ENCODE measurements at places on chromosomes 5 and 9.

DNA sequence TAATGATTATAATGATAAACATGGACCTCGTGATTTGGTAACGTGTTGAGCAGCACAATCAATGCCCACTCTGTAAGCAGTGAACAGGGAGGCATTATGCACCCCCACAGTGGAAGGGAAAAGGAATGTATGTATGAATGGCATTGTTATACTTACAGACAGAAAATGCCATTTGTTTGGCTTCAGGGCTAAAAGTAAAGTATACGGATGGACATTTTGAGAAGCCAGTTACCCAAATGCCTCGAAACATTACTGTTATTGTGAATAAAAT, 260.2 kb upstream of the PPP1R2B start:
- DNase-seq = no peak

DNA sequence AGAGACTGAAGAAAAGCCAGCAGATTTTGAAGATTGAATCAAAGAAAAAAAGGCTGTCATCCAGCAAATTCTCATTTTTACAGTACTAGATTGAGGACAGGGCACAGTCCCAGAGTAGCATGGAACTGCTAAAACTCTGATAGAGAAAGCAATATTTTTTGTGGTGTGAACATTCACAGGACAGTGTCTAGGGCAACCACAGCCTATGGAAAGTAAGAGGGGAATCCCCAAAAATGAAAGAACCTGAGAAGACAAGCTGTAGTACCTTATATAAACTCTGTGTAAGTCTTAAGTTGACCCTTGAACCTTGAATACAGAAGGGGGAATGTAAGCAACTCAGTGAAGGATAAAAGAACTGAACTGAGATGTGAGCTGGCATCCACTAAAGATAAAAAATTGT, 540.3 kb downstream of the HINT1 start:
- DNase-seq = no peak

DNA sequence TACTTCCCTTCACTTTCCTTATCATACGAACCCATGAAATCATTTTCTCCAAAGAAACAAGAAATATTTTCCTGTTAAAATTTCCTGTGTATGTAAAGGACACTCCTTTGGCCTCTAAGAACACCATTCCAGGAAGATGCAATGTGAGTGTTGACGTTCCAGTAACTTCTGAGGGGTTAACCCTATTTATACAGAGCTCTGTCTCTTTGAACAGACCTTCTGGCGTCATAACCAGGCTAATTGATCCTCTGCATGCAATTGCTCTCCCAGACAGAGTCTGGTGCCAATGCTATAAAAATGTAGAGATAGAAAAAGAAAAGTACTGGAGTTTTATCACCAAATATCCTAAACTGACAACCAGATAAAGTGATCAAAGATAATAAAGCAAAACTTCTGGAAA, 218.5 kb downstream of the TLE1 start:
- no peak for DNase-seq

DNA sequence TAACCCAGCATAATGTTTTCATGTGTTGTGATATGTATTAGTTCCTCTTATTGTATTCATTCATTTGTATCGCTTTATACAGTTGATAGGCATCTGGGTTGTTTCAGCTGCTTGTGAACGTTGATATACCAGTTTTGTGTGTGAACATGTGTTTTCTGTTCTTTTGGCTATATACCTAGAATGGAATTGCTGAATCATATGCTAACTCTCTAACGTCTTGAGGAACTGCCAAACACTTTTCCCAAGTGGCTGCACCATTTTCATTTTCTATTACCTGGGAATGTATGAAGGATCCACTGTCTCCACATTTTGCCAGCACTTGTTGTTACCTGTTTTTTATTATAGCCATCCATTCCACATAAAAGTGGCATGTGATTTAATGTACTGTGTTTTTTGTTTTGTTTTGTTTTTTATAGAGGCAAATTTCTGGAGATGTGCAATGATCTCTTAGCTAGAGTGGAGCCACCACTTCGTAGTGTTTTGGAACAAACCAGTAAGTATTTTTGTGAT, 34.6 kb downstream of the HSPA4 start:
- no peak for DNase-seq

- DNase-seq = no peak
Measured at GRCh38 chr5:109253262-109253661, 156.5 kb downstream of the PJA2 start.

- DNase-seq = no peak
Measured at GRCh38 chr5:18334949-18335348, 700.7 kb downstream of the TAF11L14 start.

- no peak for DNase-seq
Measured at GRCh38 chr5:91928754-91929521, 545.8 kb upstream of the ARRDC3 start.

GRCh38 chr5:150139334-150139733, 16.3 kb downstream of the PDGFRB start:
- DNase-seq = no peak

- DNase-seq = peak; percentile 69
Measured at GRCh38 chr5:111756581-111757354, at the start of gene NREP. Gene NREP, minus strand, starts transcription at chr5:111757194. Its CDS starts 1,422 bp downstream, at chr5:111755772.

DNA sequence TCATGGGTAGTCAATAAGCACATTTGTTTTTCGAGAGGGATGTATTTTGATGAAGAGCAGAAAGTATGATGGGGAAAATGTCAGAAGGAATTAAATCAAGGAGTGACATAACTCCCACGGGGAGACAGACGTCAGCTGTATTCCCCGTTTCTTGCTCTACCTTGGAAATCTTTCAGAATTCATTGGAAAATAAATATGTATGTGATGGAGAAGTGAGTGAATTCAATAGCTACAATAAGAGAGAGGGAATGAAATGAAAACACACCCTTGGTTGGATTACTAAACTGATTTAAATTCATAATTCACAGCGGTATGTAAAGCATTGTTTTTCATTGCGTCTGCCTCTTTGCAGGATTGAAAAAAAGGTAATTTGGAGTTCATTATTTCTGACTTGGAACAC, 209.7 kb upstream of the KLF4 start:
- DNase-seq = no peak

DNA sequence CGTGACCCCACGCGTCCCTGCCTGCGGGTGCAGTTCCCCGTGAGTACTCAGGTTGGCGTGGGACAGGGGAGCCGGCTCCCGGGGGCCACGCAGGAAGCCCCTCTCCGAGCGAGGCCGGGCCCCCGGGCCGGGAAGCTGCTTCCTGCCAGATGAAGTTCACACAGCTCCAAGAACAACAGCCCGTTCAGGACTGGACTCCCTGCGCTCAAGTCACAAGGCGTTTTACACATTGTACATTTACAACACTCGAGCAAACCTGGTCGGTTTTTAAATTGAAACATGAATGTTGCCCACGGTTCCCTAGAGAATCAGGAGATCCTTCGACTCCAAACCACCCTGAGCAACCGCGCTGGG, 22.4 kb downstream of the SLC9A3 start:
- no peak for DNase-seq

DNA sequence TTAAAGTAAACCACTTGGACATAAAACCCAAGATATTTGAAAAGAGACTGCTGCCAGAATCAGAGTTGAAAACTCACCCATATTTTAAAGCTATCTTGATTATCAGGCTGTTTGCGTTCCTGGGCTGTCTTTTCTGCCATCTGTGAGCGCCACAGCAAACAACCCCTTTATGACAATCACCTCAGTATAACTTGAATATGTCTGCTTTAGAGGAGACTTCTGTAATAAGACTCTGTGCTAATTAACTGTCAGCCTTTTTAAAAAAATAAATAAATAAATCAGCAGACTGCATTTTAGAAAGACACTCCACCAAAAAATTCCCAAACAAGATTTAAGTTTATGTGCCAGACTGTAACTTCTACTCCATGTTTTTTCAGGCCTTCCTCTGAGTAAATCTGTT, 375.7 kb upstream of the CCNH start:
- DNase-seq = no peak

GRCh38 chr5:133967124-133967523, 1.3 kb downstream of the C5orf15 start:
- DNase-seq = no peak

- DNase-seq = no peak
Measured at GRCh38 chr9:38243993-38244392, 148.5 kb upstream of the ALDH1B1 start.

- DNase-seq = no peak
Measured at GRCh38 chr9:37899041-37899440, 4.9 kb downstream of the SLC25A51 start.

GRCh38 chr5:92019376-92019990, 636.4 kb upstream of the ARRDC3 start:
- no peak for DNase-seq

GRCh38 chr5:122492675-122493074, 180.6 kb downstream of the SNCAIP start:
- no peak for DNase-seq

DNA sequence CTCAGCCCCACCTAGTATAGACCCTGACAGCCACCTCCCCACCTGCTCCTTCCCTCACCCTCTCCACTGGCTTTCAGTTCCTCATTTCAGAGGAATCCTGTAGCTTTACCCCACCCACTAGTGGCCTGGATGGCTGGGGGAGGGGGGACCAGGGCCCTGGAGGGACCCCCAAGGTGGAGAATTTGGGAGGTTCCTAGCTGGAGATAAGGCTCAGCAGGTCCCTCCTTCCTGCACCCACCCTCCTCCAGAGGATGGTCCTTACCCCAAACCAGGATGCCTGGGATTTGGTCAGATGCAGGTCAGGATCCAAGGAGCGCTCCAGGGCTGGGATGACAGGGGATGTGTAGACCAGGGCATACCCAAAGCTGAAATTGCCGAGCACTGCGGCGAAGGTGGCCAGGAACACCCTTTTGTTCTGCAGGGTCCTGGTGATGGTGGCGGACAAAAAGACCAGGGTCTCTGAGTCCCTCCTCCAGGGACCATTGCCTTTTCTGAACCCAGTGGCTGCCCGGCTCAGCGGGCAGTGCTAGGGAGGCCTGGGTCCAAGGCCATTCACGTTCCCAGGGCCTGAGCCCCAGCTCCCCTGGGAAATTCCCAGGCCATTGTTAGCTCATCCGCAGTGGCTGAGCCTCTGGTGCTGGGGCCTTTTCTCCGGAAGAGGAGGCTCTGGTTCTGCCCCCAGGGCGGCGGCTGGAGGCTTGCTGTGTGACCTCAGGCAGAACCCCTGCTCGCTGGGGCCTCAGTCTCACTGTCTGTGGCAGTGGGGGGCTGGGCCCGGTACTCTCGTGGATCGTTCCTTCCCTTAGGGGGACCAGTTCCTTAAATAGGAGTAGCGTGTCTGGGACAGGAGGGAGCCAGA, 678 bp downstream of the SLC2A6 start:
- no peak for DNase-seq

GRCh38 chr5:178145965-178146820, 7.5 kb downstream of the NHP2 start:
- DNase-seq = peak; percentile 88

DNA sequence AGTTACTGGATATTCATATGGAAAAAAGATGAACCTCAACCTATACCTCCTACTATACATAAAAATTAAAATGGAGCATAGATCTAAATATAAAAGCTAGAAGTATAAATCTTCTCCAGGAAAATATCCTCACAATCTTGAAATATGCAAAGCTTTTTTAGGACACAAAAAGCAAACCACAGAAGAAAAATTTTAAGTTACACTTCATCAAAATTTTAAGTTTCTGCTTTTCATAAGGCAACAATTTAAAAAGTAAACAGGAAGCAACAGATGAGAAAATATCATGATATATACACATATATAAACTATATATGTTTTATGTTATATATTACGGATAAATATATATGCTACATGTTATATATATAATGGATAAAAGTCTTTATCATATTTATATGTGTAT, 157.5 kb downstream of the ADAMTS6 start:
- no peak for DNase-seq

GRCh38 chr5:140312067-140312790, 9.3 kb upstream of the PFDN1 start:
- no peak for DNase-seq

- no peak for DNase-seq
Measured at GRCh38 chr5:145636371-145636770, 198.8 kb downstream of the PRELID2 start.

DNA sequence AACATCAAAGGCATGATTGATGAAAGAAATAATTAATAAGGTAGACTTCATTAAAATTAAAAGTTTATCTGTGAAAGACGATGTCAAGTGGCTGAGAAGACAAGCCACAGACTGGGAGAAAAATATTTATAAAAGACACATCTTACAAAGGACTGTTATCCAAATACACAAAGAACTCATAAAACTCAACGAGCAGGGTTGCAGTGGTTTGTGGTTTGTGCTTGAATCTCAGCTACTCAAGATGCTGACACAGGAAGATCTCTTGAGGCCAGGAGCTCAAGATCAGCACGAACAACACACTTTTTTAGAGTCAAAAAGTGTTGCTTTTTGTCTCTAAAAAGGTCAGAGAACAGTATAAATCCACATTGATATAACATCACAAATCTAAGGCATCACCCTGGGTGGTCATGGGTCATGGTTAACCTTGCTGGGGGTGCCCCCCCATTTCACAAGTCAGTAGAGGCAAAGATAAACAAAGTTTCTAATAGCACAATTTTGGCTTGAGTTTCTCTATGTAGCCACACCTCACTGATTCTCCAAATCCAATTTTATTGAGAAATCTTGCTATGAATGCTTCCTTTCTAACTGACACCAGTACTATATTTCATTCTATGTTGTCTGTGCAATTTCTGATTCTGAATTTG, 342.9 kb upstream of the RPS23 start:
- DNase-seq = no peak

DNA sequence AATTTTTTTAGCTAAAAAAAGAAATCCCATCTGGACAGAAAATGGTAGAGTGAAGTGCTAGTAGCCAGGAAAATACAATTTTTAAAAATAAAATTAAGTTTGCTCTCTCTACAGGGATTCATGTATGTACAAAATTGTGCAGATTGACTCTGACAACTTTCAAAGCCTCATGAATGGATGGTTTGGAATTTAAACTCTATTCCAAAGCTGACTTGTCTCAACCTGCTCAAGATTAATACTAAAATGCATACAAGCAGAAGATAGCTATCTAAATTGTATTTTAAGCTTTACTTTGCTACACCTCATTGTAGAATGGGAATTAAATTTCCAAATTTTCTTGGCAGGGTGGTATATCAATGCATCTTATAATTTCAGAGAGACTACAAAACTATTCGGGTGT, 257.6 kb downstream of the RFX3 start:
- no peak for DNase-seq

DNA sequence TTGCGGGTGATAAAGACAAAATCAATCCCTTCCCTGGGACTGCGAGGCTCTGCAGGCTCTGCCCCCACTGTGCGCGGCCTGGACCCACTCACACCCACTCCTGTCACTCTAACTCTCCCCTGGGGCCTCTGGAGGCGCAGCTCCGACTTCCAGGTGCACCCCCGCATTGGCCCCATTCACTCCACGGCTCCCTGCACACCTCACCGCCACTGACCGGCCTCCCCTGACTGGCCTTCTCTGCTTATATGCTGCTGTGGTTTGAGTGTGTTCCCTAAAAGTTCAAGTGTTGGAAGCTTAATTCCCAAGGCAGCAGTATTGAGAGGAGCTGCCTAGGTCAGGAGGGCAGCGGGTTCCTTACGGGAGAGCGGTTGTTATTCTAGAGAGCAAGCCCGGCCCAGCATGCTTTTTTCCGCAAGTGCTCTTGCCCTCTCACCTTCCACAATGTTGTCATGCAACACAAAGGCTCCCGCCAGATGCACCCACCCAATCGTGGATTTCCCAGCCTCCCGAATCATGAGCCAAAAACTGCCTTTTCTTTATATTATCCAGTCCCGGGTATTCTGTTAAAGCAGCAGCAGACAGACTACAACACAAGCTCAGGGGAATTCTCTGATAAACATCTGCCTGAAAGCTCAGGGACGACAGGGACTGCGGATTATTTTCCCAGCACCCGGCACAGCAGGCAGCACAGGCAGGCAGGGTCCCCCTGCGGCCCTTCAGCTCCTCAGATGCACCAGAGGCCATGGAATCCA, 73.5 kb upstream of the LRRTM2 start:
- peak; percentile 67 for DNase-seq

- no peak for DNase-seq
Measured at GRCh38 chr9:72812559-72813111, 140.2 kb downstream of the ALDH1A1 start.

All from RWPE2 (cell line).